WTC11 (cell line): ENCODE measurements at places on chromosomes 11 and 22.

DNA sequence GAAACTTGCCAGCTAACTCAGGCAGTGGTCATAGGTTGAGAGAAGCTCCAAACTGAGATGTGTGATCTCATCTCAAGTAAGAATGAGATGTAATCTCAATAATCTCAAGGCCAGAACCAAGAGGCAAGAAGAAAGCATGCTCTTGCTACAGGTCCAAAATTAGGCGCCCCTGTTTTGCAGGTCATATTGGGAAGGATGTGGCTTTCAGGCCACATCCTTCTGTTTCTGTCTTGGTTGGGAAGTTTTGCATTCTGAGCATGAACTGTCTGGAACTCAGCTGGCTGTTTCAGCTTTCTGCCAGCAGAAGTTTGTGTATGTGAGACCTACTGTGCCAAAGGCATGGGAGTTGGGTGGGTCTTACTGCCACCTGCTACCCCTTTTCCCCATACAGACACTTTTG, 67.5 kb upstream of the MS4A8 start:
- DNase-seq: no peak

- DNase-seq: no peak
Observed at GRCh38 chr22:43431808-43432554, 20.2 kb downstream of the MPPED1 start.

DNA sequence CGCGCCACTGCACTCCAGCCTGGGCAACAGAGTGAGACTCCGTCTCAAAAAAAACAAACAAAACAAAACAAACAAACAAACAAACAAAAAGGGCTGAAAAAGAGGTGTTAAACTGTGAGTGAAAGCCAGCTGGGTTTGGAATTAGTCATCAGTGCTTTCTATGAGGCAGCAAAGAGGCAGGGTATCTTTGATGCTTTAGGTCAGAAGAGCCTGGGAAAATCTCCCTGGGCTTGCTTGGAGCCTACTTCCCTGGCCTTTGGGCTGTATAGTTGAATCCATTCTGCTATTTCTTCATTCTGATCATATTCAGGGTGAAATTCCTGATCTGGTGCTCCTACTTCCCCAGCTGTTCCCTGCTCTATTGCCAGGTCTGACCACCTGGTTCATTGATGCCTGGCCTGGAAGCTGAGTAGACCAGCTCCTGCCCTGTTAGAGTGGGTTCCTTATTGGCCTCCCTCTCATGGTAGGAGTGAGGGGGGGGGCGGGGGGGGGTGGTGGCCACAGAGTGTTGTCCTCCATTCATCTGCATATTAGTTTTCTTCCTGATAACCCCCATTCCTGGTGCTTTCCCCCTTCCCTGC, 65.6 kb downstream of the INSC start:
- DNase-seq: no peak

DNA sequence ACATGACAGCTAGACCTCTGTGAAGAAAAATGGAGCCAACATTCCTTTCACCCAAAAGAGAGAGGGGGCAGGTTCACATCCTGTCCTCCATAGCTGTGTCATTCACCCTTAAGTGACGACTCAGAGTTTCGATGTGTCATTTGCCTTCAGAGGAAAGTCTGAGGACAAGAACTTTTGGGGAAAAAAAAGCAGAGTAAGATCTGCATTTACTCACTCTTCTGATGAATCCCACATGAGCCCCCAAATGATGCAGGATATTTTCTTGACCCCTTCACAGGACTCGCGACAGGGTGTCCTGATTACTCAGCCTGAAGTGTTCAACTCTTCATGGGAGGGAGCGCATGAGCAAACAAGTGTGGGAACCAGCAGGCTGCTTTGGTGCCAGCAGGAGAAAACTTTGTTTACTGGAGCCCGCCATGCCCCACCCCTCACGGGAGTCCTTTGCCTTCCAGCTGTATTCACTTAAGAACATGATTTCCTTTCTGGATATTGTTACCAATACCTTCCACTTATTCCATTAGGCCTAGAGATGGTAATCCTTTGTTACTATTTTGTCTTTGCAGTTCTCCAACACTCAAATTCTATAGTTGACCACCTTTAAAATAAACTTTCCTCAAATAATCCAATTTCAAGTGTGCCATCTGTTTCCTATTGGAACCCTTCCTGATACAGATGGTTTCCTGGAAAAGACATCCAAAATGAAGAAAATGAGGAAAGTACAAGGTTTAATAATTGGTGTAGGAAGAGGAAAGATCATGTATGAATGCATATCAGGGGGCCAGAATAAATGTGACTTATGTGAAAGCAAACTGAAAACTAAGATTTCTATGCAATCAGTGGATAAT, 729.8 kb downstream of the FAM181B start:
- DNase-seq: no peak

DNA sequence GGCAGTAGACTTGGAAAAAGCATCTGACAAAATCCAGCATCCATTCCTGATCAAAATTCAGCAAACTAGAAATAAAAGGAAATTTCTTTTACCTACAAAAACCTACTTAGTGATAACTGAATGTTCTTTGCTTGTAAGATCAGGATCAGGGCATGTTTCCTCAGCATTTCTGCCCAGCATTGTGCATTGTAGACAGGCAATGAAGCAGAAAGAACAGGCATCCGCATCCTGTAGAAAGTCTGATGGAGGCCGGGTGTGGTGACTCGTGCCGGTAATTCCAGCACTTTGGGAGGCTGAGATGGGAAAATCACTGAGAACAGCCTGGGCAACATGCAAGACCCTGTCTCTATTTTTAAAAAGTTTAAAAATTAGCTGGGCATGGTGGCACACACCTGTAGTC, 32.5 kb upstream of the PANX2 start:
- no peak for DNase-seq

DNA sequence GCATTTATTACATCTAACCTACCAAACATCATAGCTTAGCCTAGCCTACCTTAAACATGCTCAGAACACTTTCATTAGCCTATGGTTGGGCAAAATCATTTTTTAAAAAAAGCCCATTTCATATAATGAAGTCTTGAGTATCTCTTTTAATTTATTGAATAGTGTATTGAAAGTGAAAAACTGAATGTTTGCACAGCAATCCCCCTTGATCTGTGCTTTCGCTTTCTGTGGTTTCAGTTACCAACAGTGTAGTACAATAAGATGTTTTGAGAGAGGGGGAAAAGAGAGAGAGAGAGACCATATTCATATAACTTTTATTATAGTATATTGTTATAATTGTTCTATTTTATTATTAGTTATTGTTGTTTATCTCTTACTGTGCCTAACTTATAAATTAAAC, 8.4 kb upstream of the MAP6 start:
- no peak for DNase-seq

- DNase-seq: no peak
Observed at GRCh38 chr11:67400942-67401494, 640 bp downstream of the PPP1CA start.

DNA sequence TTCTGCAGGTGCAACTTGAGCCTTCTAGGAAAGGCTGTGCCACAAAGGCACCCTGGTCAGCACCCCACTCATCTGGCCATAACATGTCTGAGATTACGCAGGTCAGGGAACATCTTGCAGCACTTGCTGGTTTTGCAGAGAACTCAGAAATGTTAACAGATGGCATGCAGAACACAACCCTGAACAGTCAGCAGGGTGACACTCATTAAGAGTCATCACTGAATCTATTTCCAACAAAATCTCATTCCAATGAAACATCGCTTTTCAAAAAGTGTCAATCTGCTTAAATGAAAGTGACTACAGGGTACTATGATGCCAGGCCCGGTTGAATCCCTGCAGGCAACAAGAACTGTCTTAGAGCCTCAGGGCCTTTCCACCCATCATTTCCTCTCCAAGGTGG, 369.8 kb upstream of the CCDC90B start:
- no peak for DNase-seq

DNA sequence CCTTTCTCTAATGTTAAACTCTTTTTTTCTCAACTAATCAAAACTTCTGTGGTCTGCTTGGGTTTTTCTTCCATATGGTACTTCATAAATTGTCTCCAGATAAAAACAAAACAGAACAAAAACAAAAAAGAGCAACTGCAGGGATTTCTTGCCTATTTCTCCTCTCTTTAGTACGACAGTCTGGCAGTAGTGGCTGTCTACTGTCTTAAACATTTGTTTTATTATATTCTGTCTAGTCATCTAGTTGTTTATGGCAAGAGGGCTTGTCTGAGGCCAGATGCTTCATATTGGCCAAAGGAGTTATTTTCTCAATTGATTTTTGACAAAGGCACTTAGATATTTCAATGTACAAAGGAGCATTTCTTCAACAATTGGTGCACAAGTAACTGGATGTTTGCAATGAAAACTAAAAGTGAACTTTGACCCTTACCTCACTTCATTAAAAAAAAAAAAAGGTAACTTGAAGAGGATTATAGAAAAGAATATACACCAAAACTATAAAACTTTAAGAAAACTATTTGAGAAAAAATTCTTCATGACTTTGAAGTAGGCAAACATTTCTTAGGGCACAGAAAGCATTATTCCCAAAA, 404.2 kb downstream of the LUZP2 start:
- no peak for DNase-seq

- no peak for DNase-seq
Observed at GRCh38 chr11:113329725-113330124, 15.3 kb downstream of the TTC12 start.

- no peak for DNase-seq
Observed at GRCh38 chr11:119705362-119705761, 23.6 kb downstream of the NECTIN1 start.

- no peak for DNase-seq
Observed at GRCh38 chr22:43571181-43571580, 159.4 kb downstream of the MPPED1 start.

GRCh38 chr11:64406221-64406946, 47.4 kb downstream of the RPS6KA4 start:
- DNase-seq: no peak

GRCh38 chr22:49979587-49980264, 19.2 kb downstream of the PIM3 start:
- peak; percentile 53 for DNase-seq

DNA sequence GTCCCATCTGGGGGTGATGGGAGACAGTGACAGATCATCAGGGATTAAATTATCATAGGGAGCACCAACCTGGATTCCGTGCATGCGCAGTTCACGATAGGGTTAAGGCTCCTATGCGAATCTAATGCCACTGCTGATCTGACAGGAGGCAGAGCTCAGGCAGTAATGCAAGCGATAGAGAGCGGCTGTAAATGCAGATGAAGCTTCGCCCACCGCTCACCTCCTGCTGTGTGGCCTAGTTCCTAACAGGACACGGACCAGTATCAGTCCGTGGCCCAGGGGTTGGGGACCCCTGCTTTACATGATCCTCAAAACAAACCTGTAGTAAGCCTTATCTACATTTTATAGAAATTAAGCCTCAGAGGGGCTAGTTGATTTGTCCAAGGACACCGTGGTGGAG, 94.3 kb downstream of the TTC28 start:
- peak; percentile 45 for DNase-seq

- DNase-seq: no peak
Observed at GRCh38 chr11:35148163-35148837, 9.3 kb downstream of the CD44 start.

DNA sequence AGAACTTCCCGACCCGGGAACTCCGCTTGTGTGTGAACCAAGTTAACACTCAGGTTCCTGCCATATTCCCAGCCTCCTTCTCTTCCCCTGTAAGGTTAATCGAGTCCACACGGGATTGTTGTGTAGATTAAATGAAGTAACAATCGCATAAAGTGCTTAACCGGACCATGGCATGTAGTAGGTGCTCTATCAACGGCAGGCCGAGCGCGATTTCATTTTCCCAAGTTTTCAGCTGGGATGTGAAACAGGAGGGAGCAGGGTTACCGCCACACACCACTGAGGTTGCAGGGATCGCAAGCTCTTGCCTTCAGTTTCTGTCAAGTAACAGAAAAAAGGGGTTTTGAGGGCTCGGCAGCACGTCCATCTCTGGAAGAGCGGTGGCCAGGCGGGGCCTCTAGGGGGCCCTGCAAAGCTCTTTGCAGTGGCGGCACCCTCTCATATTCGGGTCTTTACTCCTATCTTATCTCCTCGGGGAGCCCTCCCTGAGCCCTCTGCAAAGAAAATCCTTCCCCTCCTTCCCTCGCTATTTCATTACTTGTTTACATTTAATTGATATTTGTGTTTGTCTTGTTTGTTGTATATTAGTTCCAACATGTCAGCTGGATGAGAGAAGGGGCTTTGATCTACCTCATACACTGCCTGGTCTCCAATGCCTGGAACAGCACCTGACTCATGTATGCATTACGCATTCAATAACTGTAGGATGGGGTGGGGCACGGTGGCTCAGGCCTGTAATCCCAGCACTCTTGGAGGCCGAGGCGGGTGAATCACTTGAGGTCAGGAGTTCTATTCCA, 816 bp upstream of the PLEKHA7 start:
- DNase-seq: peak; percentile 59

GRCh38 chr22:29083933-29084591, 11.2 kb downstream of the KREMEN1 start:
- DNase-seq: no peak

DNA sequence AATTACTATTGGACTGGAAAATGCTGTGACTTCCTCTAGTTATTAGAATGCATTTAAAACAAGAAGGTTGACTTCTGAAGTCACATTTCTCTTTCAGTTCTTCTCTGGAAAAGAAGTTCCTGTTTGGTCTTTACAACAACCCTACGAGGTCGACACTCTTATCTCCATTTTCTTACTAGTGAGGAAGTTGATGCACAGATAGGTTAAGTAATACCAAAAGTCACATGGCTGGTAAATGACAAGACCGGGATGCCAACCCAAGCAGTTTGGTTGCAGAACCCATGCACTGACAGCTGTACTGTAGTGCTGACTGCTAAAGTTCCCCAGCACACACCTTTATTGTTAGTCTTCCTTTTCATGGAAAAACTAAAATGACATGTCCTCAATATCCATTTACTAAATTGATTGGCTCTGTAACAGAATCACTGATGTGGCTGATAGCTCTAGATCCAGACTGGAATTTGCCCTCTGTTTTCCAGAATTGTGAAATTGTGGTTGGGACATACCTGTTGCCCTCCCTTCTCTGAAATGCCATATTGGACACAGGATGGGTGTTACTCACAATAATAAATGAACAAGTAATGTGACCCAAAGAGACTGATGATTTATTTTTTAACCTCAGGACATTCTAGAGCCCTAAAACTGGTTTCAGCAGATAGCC, 9.4 kb upstream of the TECTA start:
- no peak for DNase-seq

DNA sequence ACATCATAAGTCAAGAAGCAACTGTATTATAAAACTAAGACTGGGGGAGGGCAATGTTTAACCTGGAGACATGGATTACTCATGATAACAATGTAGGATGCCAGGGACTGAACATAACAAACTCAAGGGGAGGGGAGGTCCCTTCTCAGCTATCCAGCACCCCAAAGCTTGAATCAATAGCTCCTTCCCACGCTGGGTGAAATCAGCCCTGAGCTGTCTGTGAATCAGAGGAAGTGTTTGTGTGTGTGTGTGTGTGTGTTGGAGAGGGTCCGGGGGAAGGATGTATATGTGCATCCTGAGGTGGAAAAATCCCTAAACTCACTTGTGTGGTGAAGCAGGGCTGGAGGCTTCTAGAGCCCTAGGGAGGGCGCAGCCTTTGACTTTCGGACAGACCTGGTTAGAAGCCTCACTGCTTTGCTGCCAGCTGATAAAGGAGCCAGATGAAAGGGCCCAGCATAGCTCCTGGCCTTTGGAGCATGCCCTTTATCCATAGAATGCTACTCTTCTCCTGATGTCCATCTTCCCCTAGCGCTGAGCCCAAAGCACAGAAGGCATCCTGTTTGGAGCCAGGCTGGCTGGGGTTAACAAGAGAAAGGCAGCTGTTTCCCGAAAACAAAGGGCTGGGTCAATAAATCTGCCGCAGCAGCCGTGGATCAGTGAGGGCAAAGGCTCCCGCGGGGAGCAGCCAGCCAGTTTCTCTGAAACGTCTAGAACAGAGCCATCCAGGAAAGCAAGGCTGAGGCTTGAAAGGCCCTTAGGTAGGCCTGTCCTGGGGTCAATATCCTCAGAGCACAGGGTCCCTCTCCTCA, 35.8 kb downstream of the TNKS1BP1 start:
- no peak for DNase-seq

- no peak for DNase-seq
Observed at GRCh38 chr22:30408388-30409102, 11.7 kb downstream of the SEC14L2 start.
